ENCODE measurements at places on chromosomes 11 and 22.

- no peak for DNase-seq
Measured at GRCh38 chr22:22184277-22184807, 60.2 kb upstream of the VPREB1 start.

DNA sequence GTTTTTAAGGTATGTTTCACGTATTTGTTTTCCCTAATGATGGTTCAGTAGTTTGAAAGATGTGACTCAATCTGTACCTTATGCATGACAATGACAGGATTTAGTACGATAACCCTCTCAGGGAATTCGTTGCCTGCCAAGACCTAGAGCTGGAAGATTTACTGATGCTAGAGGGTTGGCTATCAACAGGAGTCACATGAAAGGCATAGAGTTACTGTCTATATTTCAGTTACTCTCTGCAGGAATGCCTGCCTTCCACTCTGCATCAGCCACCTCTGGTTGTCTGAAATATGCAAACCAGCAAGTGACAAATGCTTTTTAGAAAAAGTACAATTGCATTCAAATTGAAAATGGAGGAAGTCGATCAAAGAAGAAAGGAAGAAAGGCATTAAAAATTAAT is 276.3 kb upstream of the RAG2 start:
- no peak for DNase-seq

- DNase-seq: no peak
Measured at GRCh38 chr11:99567334-99567956, 546.7 kb downstream of the CNTN5 start.

GRCh38 chr22:44091021-44091721 is 67.1 kb downstream of the PARVB start:
- DNase-seq: no peak

GRCh38 chr11:126345283-126345682 is 10.2 kb upstream of the ST3GAL4 start:
- no peak for DNase-seq

- DNase-seq: peak; percentile 46
Measured at GRCh38 chr11:107017433-107018218, 650 bp downstream of the GUCY1A2 start.

Data from HL-60 (cell line).